ENCODE measurements at places on chromosomes 7 and 10. TPM values are rescaled to one million over a fixed set of nuclear protein-coding genes. Genes with fewer than 3 reads are reported as not detected.
A peak's percentile ranks its signal among the peaks of the same experiment; 100 is the strongest.

DNA sequence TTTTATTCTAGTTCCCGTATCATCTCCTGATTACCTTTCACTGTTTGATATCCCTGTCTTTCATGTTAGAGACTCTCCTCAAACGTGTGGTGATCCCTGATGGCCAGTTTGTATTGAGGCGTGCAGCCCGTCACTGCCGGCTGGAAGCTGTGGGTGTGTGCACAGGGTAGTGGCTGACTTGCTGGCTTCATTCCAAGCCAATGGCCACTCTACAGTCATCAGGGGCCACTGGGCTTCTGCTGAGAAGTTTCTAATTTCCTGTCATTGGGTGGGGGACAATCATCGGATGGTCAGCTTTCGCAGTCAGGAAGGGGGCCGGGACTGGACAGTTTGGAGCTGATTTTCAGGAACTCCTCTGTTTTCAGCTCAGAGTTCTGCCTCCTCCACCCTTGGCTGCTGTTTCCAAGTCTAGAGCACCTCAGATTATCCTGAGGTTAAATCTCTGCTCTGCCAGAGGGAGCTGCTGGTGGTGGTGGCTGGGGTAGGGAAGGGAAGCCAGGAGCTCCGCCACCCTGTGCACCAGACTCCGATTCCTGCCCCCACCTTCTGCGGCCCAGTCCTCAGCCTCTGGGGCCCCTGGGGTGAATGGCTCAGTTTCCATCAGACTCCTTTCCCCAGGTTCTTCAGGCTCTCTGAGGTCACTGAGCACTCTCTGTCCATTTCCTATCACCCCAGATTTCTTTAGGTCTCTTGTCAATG lies 34.9 kb downstream of the BAIAP2L1 start:
- DNase-seq: no peak

- DNase-seq: no peak
These were observed 377.1 kb downstream of the HPSE2 start for GRCh38 chr10:98858525-98858924.

DNA sequence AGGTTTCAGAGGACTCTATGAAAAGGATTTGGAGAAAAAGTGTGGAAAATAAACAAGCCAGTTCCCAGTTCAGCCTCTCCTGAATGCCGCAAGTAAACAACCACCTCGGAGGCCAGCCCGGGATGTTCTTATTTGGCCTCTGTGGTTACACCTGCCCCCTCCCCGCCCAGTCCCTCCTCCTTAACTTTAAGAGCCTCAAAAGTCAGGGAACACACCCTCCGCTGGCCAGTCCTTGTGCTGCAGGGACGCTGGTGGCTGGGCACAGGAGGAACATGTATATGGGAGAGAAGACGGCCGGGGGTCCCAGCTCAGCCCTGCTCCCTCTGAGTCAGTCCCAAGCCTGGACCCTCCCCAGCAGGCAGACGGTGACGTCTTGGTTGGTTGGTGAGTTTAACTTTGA lies 6.1 kb downstream of the CHST3 start:
- DNase-seq: no peak

- no peak for DNase-seq
These were observed 113.9 kb upstream of the FAM171A1 start for GRCh38 chr10:15485027-15485426.

DNA sequence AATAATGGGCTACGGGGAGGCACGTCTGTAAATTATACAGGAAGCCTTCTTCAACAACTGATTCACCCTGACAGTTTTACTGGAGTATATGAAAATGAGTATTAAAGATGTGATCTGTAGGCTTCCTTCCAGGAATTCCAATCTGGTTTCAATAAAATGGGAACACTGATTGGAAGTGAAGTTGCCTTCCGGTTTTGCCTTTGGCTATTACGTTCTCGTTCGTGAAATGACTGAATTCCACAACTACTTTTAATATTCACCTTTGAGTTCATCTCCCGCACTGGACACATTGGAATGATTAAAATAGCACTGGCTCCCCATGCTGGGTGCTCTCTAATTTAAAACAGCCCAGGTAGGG lies 350.1 kb upstream of the MKI67 start:
- no peak for DNase-seq

- DNase-seq: no peak
These were observed 19.7 kb downstream of the CALML5 start for GRCh38 chr10:5479481-5480161.

DNA sequence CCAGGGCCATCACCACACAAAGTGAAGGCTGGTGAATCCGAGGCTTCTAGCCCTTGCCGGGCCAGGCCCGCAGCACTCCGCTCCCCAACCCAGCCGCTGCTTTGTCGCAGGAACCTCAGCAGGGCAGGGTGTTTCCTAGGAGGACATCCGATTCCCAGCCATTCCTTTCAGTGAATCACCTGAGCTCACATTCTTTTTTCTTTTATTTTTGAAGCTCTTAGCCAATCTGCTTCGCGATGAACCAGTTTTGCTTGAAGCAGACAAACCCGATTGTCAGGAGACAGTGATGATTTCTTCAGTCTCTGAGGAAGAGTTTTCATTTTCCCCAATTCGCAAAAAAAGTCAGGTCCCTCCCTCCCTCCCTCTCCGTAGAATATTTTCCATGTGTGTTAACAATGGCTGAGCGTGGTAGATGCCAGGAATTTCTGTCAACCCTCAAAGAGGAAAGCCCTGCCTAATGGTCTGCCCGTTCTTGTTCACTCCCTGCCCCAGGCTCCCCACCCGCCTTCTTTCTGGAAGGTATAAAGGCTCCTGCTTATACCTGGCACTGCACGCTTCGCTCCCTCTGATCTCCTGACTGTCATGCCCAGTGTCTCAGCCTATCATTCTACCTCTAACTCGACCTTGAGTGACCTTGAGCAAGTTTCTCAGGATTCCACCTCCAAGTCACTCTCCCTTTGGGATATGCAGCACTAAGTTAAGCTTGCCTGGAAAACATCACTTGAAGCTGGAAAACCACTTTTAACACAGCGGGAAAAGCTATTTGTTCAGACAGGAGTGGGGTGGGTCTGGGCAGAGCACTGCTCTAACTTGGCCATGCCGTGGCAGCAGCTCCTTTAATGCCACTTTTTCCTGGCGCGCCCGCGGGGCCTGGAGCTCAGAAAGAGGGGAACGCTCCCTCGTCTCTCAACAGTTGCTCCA lies 35.1 kb downstream of the EGFR start:
- no peak for DNase-seq

GRCh38 chr7:108403597-108404217 lies 52.5 kb downstream of the NRCAM start:
- no peak for DNase-seq

DNA sequence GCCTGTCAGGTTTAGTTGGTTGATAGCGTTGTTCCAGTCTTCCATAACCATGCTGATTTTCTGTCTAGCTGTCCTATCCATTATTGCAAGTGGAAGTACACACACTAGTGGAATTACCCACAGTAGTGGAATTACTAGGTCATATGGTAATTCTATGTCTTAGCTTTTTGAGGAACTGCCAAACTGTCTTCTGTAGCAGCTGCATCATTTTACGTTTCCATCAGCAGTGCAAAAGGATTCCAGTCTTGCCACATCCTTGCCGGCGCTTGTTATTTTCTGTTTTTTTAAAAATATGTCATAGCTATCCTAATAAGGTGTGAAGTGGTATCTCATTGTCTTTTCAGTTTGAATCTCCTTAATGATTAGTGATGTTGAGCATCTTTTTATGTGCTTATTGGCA lies 17.2 kb upstream of the RHBDD2 start:
- DNase-seq: peak; percentile 66

GRCh38 chr7:25075459-25075858 lies 49.6 kb downstream of the CYCS start:
- no peak for DNase-seq

GRCh38 chr7:55568613-55569268 lies 3.6 kb downstream of the VOPP1 start:
- DNase-seq: no peak

- DNase-seq: no peak
These were observed 144.2 kb upstream of the TNRC18 start for GRCh38 chr7:5567790-5568189.

GRCh38 chr10:6699336-6699735 lies 119.3 kb upstream of the PRKCQ start:
- no peak for DNase-seq

DNA sequence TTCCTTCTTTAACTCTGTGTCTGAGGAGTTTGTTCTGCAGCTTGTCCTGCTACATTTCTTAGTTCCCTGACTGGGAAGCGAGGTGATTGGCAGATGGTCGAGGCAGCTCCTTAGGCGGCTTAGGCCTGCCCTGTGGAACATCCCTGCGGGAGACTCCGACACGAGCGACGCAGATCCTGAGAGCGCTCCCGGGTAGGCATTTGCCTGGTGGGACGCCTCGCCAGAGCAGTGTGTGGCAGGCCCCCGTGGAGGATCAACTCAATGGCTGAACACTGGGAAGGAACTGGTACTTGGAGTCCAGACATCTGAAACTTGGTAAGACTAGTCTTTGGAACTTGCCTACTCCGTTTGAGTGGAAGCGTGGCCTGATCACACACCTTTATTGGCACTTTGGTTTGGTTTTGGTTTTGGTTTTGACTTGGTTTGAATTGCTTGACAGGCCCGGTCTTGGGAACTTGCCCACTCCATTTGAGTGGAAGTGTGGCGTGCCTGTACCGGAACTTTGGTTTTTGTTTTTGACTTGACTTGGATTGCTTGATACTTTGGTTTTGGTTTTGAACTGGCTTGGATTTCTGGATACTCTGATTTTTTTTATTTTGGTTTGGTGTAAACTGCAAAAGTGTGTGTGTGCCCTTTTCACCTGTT lies 42.6 kb downstream of the MAP3K8 start:
- no peak for DNase-seq

DNA sequence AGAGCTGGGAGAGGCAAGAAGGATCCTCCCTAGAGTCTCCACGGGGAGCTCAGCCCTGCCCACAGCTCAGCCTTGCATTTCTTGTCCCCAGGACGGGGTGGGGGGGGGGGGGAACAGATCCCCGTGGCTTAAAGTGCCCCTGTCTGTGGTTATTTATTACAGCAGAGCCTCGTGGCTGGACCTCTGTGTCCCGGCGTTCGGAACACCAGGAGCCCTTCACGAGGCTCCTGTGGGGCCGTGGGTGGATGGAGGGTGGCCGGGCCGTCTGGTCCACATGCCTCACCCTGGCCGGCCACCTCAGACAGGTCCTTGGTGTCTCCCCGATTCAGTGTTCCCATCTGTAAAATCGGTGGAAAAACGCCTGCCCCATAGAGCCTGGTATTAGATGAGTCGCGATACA lies 37.9 kb downstream of the FAM20C start:
- no peak for DNase-seq

- no peak for DNase-seq
These were observed 281.1 kb downstream of the BAMBI start for GRCh38 chr10:28958468-28958867.

DNA sequence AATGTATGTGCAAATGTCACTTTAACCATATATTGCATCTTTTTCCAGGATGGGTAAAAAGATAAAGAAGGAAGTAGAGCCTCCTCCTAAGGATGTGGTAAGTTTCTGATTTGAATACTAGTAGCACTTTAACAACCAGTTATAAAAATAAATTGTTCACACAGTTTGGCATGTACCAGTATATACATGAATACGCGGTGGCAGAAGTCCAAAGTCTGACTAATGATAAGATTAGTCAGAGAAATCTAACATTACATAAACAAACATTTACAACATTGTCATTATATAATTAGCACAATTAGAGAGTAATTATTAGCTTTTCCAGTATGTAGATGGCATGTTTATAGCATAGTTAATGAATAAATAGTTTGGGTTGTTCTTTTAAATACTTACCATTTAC lies 4.1 kb downstream of the ARMC3 start:
- no peak for DNase-seq

GRCh38 chr10:119821182-119821581 lies 51.5 kb downstream of the MCMBP start:
- DNase-seq: no peak

DNA sequence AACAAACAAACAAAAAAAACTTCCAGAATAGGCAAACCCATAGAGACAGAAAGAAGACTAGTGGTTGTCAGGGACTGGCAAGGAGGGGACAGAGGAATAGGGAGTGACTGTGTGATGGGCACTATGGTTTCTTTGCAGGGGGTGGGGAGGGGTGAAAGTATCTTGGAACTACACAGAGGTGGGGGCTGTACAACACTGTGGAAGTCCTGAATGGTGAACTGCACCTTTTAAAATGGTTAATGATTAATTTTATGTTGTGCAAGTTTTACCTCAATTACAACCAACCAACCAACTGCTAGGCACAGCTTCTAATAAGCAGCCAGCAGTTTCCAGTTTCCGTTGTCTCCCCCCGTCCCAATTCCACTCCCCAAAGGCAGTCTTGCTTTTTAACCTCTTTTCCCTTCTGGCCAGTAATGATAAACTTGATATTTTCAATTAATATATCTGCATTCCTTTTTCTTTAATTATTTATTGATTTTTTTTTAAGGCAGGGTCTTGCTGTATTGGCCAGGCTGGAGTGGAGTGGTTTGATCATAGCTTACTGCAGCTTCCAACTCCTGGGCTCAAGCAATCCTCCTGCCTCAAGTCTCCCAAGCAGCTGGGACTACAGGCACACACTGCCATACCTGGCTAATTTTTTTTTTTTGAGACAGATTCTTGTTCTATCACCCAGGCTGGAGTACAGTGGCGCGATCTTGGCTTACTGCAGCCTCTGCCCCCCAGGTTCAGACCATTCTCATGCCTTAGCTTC lies 46.8 kb downstream of the HIP1 start:
- no peak for DNase-seq

- DNase-seq: no peak
These were observed 113.2 kb upstream of the MYO3A start for GRCh38 chr10:25820874-25821273.

DNA sequence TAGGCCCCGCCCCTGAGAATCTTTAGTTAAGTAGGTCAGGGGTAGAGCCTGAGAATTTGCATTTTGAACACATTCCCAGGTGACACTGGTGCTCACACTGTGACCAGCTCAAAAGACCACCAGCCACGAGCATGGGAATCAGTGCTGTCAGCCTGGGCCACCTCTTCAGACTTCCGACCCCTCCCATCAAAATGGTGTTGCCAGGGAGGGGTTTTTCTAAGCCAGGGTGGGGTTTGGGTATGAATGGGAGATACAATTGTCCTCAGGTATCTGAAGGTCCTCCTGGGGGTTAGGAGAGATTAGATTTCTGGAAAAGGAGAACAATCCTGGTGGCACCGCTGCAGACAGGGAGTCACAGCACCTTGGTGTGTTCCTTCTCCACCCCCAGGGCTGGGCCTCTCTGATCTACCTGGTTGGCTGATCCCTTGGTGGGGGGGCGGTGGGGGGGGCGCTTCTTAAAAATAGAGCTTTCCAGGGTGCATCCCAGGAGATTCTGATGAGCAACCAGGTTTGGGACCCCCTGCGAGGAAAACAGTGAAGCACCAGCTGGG lies 111.5 kb upstream of the ANLN start:
- no peak for DNase-seq

The MLXIPL gene
- 0.67 TPM for polyA plus RNA-seq

The CALHM1 gene
- 0.14 TPM for polyA plus RNA-seq

The RASA4 gene
- 34.7 TPM for polyA plus RNA-seq

The SFRP5 gene
- 9.1 TPM for polyA plus RNA-seq

The HECW1 gene
- 3.7 TPM for polyA plus RNA-seq

The MRC1 gene
- 17.6 TPM for polyA plus RNA-seq

The MNX1 gene
- polyA plus RNA-seq: 0.68 TPM

The RAB19 gene
- polyA plus RNA-seq: 1.7 TPM

The ASB15 gene
- not detected for polyA plus RNA-seq

Measured in left lung (tissue), 14 donors.